Neural progenitor cell (in vitro differentiated cells): ENCODE measurements at places on chromosomes 16 and 17.

GRCh38 chr16:68406458-68407152 lies 41.7 kb downstream of the SMPD3 start:
- DNase-seq, result no peak

DNA sequence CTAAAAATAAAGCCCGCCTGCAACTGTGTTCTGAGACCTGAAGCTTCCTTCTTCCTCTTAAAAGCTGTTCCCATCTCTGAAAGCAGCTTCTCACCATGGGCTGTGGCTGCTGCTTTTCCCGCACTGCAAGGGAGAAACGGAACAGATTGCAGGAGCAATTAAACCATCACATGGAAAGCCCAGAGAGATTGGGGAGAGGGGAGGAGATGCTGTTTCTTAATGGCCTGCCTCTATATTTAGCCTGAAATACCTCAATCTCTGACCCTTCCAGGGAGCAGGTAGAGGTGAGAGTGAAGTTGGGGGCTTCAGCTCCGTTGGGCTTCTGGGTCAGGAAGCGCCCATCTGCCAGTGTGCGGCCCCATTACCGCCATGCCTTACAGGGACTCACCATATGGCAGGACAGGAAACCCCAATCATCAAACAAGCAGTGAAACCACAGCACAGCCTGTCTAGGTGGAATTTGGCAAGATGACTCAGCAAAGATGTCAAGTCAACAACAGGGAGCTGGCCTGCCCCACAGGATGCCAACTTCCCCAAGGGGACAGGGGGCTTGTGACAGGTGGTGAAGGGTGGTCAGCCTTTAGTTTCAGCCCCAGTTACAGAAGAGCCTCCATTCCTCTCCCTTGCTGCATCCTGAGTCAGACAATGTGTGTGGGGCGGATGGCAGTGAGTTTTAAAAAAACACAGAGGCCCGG lies 286.6 kb upstream of the CCL2 start:
- no peak for DNase-seq

DNA sequence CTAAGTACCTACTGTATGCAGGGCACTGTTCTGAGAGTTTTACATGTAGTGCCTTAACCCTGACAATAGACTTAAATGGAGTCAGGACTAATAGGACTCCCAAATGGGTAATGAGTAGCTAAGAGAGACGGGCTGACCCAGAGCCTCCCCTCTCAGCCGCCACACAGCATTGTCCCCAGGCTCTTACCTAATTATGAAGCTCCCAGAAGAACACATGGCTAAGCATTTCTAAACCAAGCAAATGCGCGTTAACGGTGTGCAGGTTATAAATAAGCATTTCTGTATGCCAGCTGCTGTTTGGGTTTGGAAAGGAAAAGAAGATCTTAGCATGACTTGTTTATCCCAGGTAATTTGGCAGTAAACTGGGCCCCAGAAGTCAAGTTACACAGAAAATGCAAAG lies 14.3 kb downstream of the KATNIP start:
- DNase-seq, result no peak

- DNase-seq, result no peak
Measured at GRCh38 chr16:85258166-85258565, 145.9 kb upstream of the CIBAR2 start.
